Liver (tissue), 10 donors: ENCODE measurements at places on chromosomes 16 and 17.

DNA sequence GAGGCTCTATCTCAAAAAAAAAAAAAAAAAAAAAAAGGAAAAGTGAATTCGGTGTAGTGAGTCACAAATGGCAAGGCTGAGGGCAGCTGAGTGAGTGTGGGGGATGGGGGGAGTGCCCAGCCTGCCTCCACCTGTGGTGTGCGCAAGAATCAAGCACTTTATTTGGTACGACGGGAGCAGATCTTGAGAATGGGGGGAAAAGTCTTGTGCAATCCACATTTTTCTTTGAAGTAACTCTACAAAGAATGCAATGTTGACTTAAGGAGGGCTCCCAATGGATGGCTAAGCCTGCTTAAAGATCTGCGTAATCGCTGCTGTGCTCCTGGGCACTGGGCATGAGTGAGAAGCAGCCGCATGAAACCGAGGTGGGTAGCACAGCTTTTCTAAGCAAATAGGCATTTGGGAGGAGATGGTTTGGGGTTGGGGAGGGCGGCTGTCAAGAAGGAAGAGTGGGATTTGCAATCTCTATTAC, 28.2 kb downstream of the ATP2C2 start:
- DNase-seq: no peak

DNA sequence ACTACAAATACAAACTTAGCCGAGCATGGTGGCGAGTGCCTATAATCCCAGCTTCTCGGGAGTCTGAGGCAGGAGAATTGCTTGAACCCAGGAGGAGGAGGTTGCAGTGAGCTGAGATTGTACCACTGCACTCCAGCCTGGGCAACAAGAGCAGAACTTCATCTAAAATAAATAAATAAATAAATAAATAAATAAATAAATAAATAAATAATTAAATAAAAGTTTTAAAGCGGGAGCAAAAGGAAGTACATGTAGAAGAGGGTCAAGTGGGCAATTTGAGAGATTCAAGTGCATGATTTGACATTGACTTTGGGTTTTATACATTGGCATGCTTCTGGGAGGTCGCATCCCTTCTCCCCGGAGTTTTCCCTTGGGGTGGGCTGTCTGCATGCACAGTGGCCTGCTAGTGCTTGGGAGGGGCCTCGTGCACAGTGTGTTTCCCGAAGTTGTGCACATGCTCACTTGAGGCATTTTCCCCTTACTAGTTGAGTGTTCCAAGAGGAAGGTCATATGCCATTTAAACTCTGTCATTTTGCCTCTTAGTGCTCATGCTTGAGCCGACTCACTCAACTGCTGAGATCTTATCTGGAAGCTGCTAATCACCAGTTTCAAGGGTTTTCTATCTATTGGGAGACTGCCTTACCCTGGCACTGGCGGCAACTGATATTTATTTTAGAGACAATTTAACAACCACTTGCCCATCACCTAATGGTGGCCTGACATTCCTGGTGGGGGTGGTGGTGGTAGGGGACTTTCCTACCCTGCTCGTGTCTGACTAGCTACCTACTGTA, 193.2 kb upstream of the MPHOSPH6 start:
- DNase-seq: no peak

GRCh38 chr17:68775969-68776368, 174.8 kb upstream of the FAM20A start:
- DNase-seq: no peak

- DNase-seq: no peak
Measured at GRCh38 chr17:67628580-67629013, 89.1 kb upstream of the NOL11 start.

GRCh38 chr16:49022351-49022963, 259.2 kb downstream of the CBLN1 start:
- peak; percentile 26 for DNase-seq

GRCh38 chr17:50049636-50050035, 6.3 kb upstream of the ITGA3 start:
- DNase-seq: no peak

GRCh38 chr17:19387921-19388521, 1.0 kb upstream of the MFAP4 start:
- no peak for DNase-seq

- no peak for DNase-seq
Measured at GRCh38 chr16:3182608-3183444, 5.2 kb upstream of the OR1F1 start.

GRCh38 chr17:78879635-78880186, 23.3 kb downstream of the CEP295NL start:
- DNase-seq: no peak

- no peak for DNase-seq
Measured at GRCh38 chr16:47358816-47359215, 102.0 kb downstream of the ITFG1 start.

DNA sequence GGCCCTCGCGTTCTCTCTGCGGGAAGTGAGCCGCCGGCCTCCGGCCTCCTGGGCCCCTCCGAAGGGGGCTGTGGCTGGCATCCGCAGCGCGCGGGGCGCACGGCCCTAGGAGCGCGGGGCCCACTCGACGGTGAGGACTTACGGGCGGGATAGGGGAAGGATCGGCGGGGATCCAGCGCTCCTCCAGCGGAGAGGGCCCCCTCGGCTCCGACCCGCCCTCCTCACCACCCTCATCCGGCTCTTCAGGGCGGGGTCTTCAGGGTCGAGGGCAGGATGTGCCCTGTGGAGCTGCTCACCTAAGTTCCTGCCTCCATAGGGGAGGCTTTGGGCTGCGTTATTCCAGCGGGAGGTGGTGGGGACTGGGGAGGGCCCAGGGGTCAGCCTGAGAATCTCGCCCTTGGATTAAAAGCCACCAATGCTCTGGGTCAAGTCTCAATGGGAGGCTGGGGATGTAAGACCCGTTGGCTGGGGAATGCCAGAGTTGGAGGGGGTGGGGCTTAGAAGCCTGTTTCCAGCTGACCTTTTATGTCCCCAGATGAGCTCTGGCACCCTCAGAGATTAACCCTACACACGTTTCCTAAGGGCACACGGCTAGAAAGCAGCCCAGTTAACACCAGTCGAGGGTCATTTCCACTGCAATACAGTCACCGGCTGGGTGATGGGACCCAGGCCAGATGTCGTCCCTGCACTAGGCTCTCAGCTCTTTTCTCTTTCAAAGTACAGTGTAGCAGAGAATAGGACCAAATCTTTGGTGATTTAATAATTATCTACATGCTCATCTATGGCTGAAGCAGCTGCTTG, 13.4 kb downstream of the TBX2 start:
- DNase-seq: no peak

DNA sequence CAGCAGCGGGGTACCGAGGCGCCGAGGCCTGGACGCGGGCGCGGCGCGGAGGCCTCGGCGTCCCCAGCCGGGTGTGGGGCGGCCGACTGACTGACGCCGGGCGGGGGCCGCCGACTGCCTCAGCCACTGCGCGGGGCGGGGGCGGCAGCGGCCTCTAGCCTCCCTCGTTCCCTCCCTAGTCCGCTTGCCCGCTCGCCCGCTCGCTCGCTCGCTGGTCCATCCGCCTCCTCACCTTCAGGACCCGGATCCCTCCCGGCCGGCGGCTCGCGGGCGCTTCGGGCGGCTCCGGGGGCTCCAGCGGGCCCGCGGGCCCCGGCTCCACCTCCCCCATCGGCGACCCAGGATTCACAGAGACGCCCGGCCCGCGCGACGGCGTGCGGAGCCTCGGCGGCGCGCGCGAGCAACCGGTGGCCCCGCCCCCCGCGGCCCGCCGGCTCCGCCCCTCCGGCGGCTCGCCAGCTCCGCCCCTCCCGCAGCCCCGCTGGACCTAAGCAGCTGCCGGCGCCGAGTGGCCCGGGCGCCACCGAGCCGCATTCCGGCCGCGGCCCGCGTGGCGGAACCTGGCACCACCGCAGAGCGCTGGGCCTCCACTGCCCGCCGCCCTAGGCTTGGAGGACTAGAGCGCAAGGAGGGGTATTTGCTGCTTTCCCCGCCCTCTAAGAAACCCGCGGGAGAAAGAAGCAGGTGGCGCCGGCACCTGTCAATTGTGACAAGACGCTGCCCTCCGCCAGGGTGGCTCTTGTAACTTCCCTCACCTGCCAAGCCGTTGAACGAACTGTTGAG, 773 bp downstream of the PHLPP2 start:
- peak; percentile 90 for DNase-seq

GRCh38 chr17:27306276-27306835, 12.4 kb downstream of the WSB1 start:
- DNase-seq: no peak

GRCh38 chr16:69469807-69470561, 45.6 kb downstream of the CYB5B start:
- DNase-seq: no peak

GRCh38 chr17:72354071-72354470, 233.3 kb downstream of the SOX9 start:
- no peak for DNase-seq

GRCh38 chr17:79341222-79341780, 266.7 kb downstream of the ENGASE start:
- no peak for DNase-seq

- DNase-seq: no peak
Measured at GRCh38 chr17:18858567-18859245, 775 bp downstream of the PRPSAP2 start.

GRCh38 chr16:3528406-3528805, 27.6 kb downstream of the CLUAP1 start:
- DNase-seq: no peak

DNA sequence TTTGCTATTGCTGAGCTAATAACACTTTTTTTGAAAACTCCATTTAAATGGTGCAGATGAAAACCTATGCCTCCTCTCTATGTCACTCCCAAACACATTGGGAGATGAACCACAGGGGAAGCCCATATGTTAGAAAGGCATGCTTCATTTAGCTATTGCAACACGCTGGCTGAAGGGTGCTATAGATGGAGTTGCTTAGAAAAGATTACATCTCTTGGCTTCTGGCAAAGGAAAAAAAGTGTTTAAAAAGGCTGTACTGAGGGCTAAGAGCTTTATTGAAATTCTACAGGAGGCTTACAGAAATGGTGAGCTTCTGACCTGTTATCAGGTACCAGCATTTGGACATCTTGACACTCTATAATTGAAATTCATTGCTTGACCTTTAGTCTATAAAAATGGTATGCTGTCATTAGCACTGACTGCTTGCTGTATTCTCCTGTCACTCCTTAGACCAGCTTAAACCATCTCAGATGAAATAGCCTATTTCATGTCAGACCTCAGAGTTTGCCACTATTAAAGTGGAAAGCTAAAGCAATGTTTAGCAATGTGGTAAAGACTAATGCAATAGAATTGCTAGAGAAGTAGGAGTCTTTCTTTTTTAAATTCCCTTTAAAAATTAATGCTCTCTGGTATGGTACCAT, 503.9 kb downstream of the CDH11 start:
- DNase-seq: no peak

- no peak for DNase-seq
Measured at GRCh38 chr17:7018331-7018964, 4.4 kb upstream of the BCL6B start.

GRCh38 chr17:72385475-72385874, 264.7 kb downstream of the SOX9 start:
- DNase-seq: no peak

- no peak for DNase-seq
Measured at GRCh38 chr16:30472328-30472942, at the start of gene ITGAL. Gene ITGAL (plus strand): TSS chr16:30472742. CDS start chr16:30472838, 96 bp downstream.

DNA sequence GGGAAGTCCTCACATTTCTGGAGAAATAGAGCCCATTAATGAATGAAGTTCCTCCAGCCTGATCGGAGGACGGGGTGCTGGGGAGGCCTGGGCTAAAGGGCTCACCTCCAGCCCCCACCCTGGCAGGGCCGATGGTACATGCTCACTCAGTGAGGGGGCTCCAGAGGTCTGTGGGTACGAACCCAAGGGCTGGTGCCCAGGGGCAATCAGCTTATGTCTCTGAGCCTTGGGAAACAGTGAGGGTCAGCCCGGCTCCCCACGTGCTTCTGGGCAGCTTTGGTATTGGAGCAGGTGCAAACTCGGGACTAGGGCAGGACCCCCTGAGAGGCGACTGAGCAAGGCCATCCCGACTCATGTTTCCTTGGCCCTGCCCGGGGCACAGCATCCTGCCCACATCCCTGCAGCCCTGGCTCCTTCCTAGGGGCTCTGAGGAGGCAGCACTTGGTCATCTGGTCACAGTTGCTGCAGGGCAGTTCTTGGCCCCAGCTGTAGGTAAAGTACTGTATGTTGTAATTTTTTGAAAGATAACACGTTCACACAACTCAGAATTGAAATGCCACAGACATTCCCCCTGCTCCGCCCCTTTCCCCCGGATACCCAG, 969 bp upstream of the CETP start:
- DNase-seq: no peak

GRCh38 chr17:27751622-27752490, 48.5 kb downstream of the NOS2 start:
- no peak for DNase-seq

- DNase-seq: no peak
Measured at GRCh38 chr16:67169642-67170167, 633 bp upstream of the NOL3 start.

GRCh38 chr17:5560361-5560988, 23.8 kb downstream of the NLRP1 start:
- DNase-seq: no peak

GRCh38 chr16:30896889-30897733, 697 bp downstream of the CTF1 start:
- DNase-seq: peak; percentile 93

- DNase-seq: no peak
Measured at GRCh38 chr17:17713839-17714238, 32.6 kb downstream of the RAI1 start.

DNA sequence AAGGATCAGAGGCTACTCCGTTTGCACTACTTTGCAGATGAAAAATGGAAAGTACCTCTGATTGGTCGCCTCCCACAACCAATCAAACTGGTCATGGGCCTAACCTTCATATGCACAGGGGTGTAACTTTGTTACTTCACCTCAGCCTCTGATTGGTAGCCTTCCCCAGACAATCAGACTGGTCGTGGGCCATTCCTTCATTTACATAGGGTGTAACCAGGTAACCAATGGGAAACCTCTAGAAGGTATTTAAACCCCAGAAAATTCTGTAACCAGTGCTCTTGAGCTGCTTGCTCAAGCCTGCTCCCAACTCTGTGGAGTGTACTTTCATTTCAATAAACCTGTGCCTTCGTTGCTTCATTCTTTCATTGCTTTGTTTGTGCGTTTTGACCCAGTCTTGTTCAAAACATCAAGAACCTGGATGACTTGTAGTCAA, 39.2 kb upstream of the USP22 start:
- DNase-seq: no peak

GRCh38 chr17:63095459-63095858, 129.4 kb downstream of the TANC2 start:
- no peak for DNase-seq

DNA sequence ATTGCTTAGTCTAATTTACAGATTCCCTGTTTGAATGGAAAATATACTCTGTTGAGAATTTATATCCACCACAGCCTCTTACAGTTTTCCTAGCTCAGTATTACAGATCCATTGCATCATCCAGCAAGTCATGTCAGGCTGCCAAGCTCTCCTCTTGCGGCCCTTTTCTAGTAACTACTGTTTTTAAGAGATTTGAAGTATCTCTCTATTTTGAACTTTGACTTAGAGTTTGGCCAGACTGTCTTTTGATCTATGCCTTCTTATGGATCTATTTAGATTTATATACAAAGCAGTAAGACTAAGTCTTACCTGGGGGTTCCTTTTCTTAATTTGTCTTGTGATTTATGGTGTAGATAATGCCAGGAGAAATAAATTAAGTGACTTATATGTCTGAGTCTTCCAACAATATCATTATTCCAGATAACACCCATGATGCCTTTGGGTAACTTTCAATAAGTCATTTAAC, 53.1 kb upstream of the ABCC11 start:
- DNase-seq: no peak
